ENCODE measurements at places on chromosomes 5 and 9.
A peak's percentile ranks its signal among the peaks of the same experiment; 100 is the strongest.

DNA sequence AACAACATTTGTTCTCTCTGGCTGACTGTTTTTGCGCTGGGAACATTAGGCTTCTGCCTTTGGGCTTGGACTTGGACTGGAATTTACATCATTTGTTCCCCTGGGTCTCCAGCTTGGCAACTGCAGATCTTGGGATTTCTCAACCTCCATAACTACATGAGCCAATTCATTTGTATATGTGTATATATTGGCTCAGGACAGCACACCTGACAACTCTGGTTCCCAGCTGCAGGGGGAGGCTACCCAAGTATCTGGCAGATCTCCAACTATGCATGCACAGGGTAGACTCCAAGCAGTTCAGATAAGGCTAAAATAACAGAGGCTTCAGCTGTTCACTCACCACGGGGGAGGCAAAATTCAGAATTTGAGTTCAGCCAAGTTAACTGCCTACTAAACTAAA, 31.6 kb upstream of the F2RL1 start:
- no peak for DNase-seq

- DNase-seq = no peak
Measured at GRCh38 chr5:8865686-8866374, 680.0 kb downstream of the SEMA5A start.

DNA sequence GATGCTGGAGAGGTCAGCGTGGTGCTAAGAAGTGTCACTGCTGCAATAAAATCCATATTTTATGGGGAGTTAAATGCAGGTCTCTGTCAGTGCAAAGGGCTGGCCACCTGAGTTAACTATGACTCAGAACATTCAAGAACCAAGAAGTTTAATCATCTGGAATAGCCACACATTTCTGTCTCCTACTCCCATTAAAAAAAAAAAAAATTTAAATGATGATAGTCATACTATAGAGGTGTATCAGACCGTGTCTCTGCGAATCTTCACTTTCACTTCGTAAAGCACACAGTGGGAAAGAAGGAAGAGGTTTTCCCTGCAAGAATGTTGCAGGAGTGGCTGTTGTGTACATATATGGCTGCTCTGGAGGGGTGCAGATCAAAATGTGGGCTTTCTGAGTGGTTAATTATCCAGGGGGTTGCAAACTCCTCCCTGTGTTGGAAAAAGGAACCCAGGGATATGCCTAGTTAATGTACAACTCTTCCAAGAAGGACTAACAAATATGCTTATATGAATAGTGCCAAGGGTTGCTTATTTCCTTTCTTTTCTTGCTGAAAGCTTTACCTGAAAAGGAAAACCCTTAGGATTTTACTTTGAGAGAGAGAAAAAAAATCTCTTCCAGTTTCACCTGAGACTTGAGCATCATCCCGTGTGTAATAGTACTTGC, 1.5 kb downstream of the CDH6 start:
- DNase-seq = no peak

DNA sequence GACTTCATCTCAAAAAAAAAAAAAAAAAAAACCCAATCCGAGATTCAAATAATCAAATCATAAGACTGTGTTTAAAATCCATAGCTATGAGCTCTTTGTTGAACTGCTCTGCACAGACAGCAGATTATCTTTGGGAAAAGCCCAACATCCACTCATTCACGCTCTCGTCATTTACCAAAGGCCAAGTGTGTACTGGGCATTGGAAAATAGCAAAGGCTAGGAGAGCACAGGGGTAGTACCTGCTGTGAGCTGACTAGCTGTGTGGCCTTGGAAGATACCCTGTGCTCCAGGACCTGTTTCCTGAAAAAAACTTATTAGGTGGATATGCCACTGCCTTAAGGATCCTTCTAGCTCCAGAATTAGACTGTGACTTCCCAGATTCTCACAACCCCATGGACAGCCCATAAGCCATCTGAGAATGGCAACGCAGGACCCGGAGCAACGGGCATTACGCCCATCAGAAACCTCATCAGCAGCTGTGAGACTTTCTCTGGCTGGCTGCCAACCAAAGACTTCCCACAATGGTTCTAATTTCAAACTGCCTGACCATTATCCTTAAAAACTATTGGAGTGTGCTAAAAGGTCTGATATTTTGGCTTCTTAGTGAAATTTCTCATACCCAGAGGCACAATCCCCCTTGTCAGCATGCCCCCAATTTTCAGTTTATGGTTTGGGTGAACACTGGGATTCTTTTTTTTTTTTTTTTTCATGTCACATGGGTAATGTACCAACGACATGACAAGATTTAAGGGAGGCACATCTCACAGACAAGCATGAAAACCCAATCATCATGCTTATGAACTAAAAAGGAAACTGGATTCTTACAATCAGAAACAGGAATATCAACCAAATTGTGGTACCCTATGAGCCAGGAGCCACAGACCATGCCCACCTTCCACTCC, 16.8 kb downstream of the SERINC5 start:
- DNase-seq = no peak

DNA sequence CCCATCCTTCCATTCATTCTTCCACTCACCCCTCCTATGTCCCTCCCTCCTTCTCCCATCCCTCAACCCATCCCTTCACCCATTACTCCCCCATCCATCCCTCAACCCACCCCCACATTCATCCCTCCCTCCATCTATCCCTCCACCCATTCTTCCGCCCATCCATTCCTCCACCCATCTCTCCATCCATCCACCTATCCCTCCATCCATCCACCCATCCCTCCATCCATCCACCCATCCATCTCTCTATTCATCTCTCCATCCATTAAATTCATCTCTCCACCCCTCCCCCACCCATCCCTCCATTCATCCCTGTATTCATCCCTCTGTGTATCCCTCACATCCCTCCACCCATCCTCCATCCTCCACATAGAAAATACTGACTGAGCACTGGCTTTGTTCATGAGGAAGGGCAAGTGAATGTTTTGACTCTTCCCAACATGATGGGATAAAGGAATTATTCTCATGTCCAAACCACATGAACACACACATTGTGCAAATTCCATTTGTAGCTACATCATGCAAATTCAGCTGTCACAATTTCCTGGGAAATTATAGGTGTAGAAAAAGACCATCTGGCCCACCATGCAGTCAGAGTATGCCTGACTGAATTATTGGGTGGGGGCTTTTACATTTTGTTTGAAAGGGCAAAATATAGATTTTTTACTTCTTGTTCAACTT, 6.9 kb upstream of the VAV2 start:
- no peak for DNase-seq

GRCh38 chr9:131382850-131383729, 10.8 kb upstream of the PRRC2B start:
- DNase-seq = peak; percentile 74
